ENCODE measurements at places on chromosomes 2 and 18. TPM values are rescaled to one million over a fixed set of nuclear protein-coding genes. Genes with fewer than 3 reads are reported as not detected.

- DNase-seq, result no peak
- no peaks in the 10 kb centered on the region for H3K36me3 ChIP-seq
Measured at GRCh38 chr2:201879996-201880395, 73.7 kb downstream of the CDK15 start.

DNA sequence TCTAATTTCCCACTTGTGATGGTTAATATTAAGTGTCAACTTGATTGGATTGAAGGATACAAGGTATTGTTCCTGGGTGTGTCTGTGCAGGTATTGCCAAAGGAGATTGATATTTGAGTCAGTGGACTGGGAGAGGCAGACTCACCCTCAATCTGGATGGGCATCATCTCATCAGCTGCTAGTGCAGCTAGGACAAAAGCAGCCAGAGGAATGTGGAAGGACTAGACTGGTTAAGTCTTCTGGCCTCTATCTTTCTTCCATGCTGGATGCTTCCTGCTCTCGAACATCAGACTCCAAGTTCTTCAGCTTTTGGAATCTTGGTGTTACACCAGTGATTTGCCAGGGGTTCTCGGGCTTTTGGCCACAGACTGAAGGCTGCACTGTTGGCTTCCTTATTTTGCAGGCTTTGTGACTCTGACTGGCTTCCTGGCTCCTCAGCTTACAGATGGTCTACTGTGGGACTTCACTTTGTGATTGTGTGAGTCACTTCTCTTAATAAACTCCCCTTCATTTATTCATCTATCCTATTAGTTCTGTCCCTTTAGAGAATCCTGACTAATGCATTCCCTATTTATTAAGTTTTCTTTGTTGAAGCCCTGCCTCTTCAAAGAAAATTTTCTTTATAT lies 1087.5 kb upstream of the NXPH2 start:
- DNase-seq, result no peak
- H3K36me3 ChIP-seq, result no peaks in the 10 kb centered on the region
- no peaks in the 10 kb centered on the region for H3K27me3 ChIP-seq

DNA sequence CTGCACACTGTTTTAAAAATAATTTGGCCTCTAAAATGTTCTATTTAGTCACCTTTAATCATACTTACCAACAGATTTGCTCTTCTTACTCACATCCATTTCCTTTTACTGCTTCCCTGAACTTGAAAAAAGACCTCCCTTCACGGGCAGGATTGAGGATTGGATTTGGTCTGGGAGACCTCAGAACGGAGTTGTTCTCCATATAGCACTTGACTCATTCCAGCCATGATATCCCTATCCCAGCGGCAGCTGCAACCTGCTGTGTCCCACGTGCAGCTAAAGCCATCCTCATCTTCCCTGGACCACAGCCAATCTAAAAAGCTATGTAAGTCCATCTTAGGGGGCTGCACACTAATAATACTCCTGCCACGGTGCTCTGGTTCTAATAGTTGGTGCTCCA lies 97.0 kb upstream of the PTPRM start:
- no peak overlapping the region for H3K4me3 ChIP-seq
- H3K4me1 ChIP-seq, result no peaks in the 10 kb centered on the region
- no peak overlapping the region for H3K27ac ChIP-seq
- H3K27me3 ChIP-seq, result no peaks in the 10 kb centered on the region

DNA sequence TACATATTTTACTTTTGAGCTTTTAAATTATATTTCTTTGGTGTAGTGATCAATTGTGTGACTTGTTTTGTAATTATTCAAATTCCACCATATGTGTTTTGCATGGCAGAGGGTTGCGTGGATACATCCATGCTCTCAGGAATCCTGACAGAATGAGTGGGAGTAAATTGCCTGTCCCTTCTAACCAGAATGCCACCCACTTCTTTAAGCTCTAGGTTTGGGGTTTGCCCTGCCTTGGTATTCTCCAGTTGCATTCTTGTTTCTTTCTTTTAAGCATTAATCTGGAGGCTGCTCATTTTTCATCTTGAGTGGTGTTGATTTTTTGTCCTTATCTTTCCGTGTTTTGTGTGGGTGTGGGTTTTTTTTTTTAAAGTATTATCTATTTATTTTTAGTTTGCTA lies 360.0 kb downstream of the PTPRM start:
- H3K27me3 ChIP-seq, result no peaks in the 10 kb centered on the region
- peaks cover 15% of the 10 kb centered on the region for H3K4me1 ChIP-seq
- no peak overlapping the region for H3K4me3 ChIP-seq
- H3K27ac ChIP-seq, result no peak overlapping the region

Gene NCKAP5
- 0.30 TPM for total RNA-seq
